ENCODE measurements at places on chromosomes 1 and 21.
A peak's percentile ranks its signal among the peaks of the same experiment; 100 is the strongest.

DNA sequence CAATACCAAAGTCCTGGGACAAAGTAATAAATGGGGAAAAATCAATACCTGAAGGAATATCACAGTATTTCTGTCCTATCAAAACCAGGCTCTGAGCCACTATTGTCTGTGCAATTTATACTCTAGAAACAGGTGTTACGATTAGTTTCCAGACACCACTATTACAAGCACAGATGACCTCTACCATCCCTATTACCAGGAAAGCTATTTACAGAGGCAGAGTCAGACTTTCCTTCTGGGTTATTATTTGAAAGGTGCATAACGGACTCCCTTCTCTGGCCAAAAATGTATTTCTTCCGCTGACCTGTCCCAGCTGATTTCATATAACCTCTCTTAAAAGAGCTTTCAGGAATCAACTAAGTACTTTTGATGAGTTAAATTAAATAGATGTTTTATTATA is 154.6 kb upstream of the LRRC7 start:
- no peak for DNase-seq

GRCh38 chr1:27301582-27302199 is 20.3 kb upstream of the TMEM222 start:
- DNase-seq = no peak

GRCh38 chr1:178642282-178642681 is 82.8 kb upstream of the RALGPS2 start:
- DNase-seq = no peak

DNA sequence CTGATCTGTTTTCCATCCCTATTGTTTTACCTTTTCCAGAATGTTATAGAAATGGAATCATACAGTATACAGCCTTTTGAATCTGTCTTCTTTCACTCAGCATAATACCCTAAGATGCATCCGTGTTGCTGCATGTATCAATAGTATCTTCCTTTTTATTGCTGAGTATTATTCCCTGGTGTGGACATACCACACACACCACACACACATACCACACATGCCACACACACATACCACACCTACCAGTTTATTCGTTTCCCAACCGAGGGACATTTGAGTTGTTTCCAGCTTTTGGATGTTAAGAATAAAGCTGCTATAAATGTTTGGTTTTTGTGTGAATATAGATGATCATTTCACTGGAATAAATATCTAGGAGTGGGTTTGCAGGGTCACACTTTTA is 22.2 kb upstream of the SLC30A1 start:
- no peak for DNase-seq

- peak; percentile 90 for DNase-seq
Observed at GRCh38 chr21:41678924-41679318, 87.9 kb downstream of the RIPK4 start.

DNA sequence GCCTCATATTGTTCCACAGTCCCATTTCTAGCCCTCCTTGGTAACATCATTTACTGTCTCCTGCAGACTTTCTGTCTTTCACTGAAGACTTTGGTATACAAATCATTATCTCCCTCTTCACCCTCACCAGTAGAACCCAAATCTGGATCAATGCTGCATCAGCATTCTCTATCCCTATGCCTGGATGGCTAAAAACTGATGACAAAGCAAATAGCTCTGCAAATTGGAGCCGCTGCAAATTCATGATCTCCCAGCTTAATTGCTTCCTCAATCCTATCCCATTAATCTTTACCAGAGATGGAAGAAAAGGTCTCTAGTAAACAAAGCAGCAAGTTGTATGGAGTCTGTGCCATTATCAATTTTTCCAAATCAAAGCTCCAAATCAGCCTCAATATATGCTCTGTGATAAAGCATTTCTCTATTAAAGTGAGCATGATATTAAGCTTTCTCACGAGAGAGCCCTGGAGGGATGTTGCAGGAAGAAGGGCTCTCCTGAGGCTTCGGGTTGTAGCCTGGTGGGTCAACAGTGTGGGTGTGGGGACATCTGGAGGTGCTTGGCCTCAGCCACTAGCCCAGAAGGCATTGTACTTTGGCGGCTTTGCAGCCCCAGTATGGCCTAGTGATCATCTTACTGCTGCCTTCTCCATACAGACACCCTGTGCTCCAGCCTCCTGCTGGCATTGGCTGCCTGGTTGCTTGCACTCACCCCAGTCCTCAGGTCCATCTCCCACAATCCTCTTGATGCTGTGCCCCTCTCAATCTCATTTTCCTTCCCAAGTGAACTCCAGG is 46.2 kb upstream of the COL24A1 start:
- no peak for DNase-seq

DNA sequence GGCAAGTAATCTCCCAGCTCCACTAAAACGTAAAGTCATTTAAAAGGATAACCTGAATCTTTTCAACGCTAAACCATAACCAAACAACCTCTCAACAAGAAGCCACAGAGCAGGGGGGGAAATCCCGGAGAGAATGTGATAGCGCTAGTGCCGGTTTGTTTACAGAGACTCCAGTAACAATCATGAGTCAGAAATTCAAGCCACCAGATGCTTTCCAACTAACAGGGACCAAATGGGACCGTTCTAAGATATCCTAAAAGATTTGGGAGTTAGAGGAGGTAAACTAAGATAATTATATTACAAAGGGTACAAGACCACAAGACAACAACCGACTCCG is 825 bp downstream of the DCAF8 start:
- DNase-seq = peak; percentile 23

- no peak for DNase-seq
Observed at GRCh38 chr1:115463347-115463746, 125.3 kb upstream of the NGF start.

- DNase-seq = no peak
Observed at GRCh38 chr1:58003988-58004387, 542.5 kb downstream of the OMA1 start.

DNA sequence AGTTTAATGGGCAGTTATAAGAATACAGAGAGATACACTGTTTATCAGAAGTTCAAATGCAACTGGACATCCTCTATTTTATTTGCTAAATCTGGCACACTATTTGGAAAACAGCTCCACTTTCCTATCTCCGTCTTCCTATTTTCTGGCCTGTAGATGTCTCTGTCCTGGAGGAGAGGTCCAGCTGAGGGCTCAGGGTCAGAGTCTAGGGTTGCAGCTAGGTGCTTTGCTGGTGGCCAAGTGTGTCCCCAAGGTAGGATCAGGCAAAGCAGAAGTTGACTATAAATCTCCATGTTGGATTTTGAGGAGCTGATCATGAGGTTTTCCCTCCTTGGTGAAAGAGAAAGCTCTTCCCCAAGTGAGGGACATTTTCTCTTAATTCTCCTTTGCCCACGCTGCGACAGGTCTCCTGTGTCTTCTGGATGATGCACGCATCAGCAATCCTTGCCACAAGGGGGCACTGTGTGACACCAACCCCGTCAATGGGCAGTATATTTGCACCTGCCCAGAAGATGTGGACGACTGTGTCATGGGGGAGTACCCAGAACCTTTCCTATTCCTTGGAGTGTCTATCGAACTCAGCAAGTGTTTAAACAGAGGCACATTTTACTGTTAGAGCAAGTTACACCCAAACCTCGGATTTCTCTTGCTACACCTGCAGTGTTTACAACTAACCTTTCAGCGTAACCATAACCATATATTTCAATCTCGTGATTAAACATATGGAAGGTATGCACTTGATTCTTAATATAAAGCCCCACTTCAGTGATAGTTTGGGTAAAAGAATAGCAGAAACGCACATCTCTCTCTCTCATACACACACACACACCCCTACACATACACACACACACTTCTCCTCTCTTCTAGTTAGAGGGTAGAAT is 10.2 kb downstream of the ADAM30 start:
- DNase-seq = no peak

GRCh38 chr21:46081862-46082712 is 15.8 kb upstream of the COL6A2 start:
- DNase-seq = no peak

- DNase-seq = no peak
Observed at GRCh38 chr1:169122976-169123375, 16.5 kb downstream of the ATP1B1 start.

DNA sequence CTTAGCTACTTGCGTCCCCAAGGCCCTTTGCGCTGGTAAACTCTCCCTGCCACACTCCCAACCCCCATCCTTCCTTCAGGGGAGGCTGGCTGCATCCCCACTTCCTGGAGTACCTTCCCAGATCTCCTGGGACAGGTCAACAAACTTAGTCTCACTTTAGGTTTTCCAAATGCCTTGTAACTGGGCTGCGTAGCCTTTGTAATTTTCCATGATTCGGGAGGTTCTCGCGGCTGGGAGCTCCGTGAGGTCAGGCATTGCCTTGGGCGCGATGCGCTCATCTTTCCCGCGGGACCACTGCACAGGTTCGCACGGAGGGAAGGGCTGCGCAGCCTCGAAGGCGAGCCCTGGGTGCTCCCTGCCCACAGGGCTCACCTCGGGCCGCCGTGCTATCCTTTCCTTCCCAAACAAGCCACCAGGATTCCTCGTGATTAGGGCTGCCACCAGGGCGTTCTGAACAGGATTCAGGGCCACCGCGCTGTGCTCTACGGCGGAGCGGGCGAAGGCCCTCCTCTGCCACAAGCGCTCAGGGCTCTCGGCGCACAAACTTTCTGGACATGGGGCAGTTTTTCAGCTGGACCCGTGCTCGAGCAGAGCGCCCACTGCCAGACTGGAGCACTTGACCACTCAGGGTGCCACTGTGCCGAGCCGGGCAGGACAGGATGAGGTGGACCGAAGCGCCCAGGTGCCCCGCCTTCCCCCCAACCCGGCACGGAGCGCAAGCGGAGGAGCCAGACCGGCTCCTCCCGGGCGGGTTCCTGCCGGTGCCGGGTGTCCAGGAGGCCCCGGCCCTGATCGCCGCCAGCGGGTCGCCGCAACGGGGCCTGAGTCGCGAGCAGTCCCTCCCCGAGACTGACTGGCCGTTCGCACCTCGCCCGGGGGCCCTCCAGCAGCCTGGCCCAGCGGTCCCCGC is 1.1 kb downstream of the TMPRSS2 start:
- DNase-seq = peak; percentile 27

DNA sequence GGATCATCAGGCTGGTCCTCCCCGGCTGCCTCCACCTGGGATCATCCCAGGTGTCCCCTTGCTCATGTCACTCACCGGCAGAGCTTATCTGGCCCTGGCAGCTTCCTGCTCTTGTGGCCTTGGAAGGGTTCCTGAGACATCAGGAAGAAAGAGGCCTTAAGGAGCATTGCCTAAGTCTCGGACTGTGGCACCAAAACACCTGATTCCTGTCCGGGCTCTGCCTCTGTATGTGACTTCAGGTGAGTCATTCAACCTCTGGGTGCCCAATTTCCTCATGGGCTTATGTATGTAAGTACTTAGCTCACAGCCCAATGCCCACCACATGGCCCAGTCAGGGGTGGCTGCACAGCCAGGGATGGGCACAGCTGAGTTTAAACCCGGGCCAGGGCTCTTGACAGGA is 255.9 kb upstream of the VAMP3 start:
- DNase-seq = no peak

GRCh38 chr1:89200663-89201062 is 1.9 kb upstream of the GBP4 start:
- DNase-seq = no peak

DNA sequence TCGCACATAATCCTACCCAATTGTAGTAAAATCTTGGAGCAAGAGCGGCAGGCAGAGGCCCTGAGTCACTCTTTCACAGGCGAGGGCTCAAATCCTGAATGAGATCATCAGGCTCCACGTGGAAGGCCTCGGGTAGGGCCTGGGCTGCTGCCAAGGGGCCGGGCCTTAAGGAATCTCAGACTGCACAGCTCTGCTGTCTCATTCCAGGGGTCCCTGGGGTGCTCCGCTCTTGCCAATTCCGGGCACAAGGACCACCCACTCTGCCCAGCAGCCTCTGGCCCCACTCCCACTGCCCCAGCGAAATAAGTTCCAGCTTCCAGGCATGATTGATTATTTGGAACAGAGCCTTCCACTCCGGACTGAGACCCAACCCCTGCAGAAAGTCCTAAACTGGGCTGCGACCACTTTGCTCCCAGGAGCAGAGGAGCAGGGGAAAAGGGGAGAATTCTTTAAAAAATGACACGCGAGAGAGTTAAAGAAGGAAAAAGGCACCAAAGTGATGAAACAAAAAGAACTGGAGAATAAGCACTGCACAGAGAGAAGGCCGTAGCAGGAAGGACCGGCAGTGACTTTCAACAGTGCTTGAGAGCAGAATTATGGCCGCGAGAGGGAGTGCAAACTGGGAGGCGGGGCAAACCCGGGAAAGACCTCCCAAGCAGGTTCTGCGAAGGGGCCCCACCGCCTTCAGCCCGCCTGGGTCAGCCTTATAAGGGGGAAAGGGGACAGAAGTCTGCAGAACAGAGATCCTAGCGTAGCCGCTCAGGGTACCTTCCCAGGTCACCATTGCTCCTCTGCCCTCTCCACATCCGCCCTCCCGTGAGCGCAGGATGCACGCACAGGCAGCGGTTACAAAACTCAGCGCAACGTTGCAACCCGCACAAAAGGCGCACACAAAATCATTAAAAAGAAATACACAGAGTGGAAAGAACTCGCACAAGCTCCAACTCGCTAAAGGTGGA is 2.0 kb downstream of the ADAMTS1 start:
- peak; percentile 68 for DNase-seq

GRCh38 chr1:54487571-54488050 is 60.4 kb upstream of the ACOT11 start:
- DNase-seq = no peak

DNA sequence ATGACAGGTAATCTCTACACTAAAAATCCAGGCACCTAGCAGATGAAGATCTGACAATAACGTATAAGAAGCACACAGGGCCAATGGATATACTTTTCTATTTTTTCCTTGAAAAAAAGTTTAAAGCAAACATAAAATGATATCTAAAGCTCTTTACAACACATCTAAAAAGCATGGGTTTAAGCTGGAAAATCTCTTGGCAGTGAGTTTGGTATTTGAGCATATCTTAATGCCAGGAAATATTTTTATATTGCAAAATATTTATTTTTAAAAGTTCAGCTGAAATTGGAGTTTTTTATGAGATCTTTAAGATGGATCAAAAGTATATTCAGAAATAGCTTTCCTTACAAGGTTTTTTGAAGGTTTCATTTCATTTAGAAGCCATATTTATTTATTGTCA is 40.5 kb downstream of the SLC5A9 start:
- no peak for DNase-seq
